HEK293T (cell line): ENCODE measurements at places on chromosomes 2 and 18.

DNA sequence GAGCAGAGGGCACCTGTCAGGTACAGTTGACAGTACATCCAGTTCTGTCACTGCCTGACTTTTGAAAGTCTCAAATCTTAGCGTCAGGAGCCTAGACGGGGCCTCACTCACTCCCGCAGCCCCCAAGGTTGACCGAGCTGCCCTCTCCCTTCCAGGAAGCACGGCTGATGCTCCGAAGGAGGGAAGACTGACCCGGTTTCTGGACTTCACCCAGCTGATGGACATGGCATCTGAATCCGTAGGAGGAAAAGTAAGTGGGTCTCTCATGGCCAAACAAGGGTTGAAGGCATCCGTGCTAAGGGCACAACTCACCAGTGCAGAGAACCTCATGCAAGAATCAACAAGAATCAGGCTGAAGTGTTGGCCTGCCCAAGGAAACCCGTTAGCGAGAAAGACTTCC lies 12.9 kb downstream of the ALLC start:
- no peak for DNase-seq

GRCh38 chr2:239804161-239805042 lies 220.7 kb downstream of the NDUFA10 start:
- no peak for DNase-seq

GRCh38 chr2:120677696-120678247 lies 57.9 kb upstream of the GLI2 start:
- DNase-seq: no peak

DNA sequence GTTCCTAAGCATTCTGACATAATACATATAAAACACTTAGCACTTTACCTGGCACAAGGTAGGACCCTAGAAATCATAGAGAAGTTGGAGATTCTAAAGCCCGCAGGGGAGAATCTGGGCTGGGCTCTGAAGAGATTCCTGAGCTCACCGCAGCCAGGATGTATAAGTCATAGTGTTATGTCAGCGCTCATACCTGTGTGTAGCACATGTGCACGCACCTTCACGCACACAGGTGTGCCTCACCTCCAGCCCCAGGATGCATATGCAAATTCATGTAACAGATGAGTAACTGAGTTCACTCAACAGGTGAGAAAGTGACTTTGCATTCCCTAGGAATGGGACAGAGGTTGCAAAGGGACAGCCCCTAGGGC lies 7.9 kb upstream of the SDC1 start:
- no peak for DNase-seq

- no peak for DNase-seq
Measured at GRCh38 chr2:238695538-238695937, 152.3 kb upstream of the TWIST2 start.

DNA sequence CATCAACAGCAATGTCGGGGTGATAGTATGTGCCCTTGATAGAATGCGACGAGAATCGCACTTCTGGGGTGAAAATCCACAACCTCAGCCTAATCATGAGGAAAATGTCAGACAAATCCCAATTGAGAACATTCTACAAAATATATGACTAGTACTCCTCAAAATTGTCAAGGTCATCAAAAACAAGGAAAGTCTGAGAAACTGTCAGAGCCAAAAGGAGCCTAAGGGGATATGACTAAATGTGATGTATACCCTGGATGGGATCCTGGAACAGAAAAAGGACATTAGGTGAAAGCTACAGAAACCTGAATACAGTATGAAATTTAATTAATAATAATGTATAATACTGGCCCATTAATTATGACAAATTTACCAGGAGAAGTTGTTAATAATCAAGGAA lies 7.6 kb upstream of the CACNB4 start:
- no peak for DNase-seq

- no peak for DNase-seq
Measured at GRCh38 chr2:54306556-54306955, 50.5 kb upstream of the TSPYL6 start.

DNA sequence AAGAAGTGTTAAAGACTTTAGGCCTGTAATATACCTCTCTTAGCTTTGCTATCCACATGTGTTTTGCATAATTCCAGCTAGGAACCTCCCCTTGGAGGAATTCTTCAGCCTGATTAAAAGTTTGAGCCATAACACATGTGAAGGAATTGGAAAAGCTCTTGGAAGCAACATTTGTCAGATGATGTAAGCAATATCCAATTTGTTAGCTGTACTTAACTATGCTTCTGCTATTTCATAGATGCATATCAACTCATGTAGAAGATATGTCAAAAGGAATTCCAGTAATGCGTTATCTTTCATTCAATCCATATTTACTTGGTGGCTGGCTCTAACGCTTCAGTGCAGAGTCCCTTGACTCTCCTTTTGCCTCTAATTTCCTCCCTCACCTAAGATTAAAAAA lies 46.2 kb downstream of the PKP4 start:
- no peak for DNase-seq

DNA sequence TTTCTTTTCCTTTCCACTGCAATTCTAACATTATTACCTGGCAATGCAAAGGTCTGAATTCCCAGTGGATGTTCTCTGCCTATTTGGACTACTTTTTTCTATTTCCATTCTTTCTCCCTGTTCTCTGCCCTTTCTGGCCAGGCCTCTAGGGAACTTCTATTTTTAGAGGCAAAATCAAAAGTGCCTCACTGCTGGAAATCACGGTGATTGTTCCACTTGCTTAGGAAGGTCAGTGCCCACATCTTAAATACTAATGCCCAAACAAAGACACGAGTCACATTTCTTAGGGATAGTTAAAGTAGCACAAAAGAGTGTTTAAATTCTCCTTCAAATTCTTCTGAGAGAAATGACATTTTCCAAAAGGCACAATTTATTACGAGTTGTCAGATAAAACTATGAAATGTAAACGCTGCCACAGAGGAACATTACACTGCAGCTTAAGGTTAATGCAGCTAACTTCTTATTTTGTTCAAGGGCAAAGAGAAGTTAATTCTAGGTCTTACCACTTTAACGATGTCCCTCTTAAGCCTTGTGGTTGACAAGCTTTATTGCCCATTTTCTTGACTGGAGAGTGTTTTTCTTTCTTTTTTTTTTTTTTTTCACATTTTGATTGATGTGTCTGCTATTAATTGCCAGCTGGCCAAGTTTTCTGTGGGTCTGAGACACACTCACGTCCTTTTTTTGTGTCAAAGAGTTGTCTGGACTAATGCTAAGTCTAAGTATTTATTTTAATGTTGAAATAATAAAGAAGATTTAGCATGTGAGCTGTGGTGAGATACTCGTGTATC lies 34.7 kb downstream of the ST6GAL2 start:
- DNase-seq: no peak

- DNase-seq: no peak
Measured at GRCh38 chr2:184504252-184504651, 94.1 kb upstream of the ZNF804A start.

GRCh38 chr2:31440764-31441163 lies 26.2 kb upstream of the XDH start:
- DNase-seq: no peak

DNA sequence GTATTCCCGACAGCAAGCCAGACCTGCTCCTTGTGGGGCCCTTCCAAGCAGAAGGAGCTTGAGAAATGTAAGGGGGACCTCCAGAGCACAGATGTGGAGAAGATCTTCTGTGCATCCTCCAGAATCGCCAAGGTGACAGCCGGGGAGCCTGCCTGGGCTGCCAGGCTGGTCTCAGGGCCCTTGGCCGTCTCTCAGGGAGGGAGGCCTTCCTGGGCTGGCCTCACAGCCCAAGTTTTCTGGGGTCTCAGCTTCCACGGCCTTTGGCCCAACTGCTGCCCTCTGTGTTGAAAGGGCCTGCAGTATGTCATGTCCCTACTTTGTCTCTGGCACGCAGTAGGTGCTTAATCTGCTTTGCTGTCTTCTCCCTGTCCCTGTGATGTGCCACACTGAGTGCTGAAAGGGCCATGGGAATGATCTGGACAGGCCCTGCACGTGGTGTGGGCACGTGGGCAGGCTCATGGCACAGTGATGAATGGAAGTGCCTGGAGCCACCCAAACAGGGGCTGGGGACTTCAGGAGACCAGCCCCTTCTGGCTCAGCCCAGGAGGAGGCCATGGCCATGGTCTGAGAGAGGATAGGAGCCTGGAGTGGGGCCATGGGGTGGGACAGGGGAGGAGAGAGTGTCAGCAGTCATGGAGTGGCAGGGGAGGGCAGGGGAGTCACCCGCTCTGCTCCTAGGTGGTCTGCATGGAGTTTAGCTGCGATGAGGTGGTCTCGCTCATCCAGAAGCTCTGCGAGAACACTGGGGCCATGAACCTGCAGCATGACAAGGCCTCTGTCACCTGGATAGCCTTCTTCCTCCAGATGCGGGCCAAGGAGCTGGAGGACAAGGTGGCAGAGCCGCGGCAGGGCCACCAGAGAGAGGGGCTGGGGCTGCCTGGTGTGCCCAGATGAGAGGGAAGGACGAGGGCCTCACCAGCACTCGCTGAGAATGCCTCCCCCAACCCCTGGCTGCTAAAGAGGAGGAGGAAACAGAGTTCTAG lies 35.4 kb downstream of the HJURP start:
- no peak for DNase-seq

DNA sequence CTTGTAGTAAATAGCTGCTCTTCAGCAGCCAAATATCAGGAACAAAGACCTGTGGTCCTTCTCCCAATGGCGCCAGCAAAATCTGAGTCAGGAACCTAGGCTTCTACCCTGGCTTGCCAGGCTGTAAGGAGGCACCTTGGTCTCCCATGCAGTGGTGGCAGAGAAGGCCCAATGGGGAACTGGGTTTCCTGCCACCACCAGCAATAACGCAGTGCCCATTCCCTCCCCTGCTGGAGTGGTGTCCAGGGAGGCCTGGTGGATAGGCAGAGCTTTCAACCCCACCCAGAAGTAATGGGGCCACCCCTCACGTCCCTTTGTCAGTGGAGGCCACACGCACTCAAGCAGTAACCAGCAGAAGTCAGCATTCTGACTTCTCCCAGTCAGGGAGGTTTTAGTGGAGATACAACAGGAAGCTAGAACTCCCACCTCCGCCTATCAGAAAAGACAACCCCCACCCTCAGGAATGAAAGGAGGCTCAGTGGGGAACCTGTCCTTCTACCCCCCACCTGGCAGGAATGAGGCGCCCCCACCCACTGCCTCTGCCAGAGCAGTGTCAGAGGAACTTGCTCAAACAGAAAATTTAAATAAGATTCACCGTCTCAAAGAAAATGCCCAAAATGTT lies 132.4 kb downstream of the COPS8 start:
- DNase-seq: no peak

DNA sequence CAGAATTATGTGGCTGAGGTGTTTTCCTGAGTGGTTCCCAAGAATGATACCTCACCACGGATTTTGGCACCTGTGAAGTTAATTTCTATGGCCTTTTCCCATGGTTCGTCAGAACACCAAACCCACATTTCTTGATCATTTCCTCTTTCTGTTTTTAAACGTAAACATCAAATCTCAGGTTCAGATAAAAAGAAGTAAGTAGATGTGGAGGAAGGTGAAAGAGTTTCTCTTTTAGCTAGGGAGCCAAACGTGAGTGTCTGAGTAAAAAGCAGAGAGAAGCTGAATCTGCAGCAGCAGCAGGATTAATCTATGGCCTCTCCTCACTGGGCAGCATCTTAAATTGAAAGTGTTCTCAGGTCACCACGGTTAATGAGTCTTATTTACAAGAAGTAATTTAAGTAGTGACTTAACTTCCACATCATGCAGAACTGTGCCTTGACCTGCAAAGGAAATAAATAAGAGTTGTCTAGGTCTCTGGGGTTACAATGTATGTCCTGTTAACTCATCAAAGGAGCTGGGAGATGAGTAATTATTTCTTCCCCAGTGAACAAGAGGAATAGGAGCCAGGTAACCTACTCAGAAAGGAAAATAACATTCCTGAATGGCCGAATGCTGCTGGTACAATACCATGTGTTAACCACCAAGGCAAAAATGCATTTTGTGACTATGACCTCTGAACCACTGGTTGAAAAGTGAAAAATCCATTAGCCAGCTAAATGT lies 139.6 kb upstream of the NETO1 start:
- DNase-seq: no peak

- no peak for DNase-seq
Measured at GRCh38 chr2:218381916-218382366, at the start of gene SLC11A1. SLC11A1 (plus strand) TSS chr2:218382273; CDS start chr2:218382369, 96 bp downstream.

GRCh38 chr2:214220251-214220650 lies 190.6 kb upstream of the VWC2L start:
- DNase-seq: no peak

DNA sequence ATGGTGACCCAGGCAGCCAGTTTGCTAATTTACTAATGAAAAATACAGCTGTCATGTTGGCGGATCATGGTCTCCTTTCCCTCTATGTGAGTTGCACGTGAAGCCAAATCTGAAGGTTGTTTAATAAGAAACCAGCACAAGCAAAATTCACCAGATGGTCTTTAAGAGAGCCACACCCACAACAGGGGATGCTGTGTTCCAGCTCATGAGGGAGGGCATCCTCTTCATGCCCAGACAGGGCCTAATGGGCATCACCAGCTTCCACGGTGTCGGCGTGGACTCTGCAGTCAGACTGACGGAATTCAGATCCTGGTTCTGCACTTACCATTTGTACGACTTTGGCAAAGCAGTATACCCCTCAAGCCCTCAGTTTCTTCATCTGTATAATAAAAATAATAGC lies 39.9 kb downstream of the TMEM247 start:
- DNase-seq: no peak

DNA sequence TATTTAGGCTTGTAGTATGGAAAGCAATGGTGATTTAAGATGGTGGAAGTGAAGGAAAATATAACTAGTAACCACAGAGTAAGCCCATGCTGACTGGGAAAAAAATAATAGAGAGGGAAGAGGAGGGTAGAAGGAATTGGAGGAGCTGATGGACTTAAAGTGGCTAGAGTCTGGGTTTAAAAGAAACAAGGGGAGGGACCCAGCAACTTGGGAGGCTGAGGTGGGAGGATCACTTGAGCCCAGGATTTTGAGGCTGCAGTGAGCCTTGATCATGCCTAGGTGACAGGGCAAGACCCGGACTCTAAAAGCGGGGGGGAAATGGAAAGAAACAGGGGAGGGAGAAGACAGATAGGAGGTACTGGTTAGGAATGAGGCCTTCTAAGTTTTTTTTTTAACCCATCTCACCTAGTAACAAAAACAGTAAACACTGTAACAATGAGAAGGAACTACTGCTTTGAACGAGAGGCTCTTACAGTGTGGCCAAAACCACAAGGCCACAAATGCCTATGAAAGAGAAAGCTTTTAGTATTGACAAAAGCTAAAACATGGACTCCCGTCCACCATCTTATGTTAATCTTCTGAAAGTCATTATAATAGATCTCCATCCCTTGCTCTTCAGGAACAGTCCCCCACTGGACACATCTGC lies 26.6 kb downstream of the METTL8 start:
- DNase-seq: no peak
